ENCODE measurements at places on chromosomes 2 and 18.

- DNase-seq, result no peak
These were observed 160.6 kb downstream of the RNF144A start for GRCh38 chr2:7077660-7078267.

DNA sequence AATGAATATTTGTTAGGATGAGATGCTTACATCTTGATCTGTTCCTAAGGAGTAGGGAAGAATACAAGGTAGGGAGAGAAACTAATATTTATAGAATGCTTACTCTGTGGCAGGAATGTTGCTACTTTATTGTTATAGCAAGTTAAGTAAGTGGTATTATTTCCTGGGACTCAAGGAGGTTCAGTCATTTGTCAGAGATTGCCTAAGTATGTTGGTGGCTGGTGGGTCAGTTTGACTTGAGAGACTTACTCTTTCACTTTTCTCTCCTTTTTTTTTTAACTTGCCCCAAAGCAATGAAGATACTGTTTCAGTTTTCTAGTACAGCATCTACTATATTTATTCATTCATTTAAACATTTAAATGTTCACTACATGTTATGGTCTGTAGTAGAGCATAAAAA is 209.2 kb upstream of the STON1 start:
- no peak for DNase-seq

- DNase-seq, result no peak
These were observed 45.9 kb downstream of the FAM228A start for GRCh38 chr2:24220554-24221291.

DNA sequence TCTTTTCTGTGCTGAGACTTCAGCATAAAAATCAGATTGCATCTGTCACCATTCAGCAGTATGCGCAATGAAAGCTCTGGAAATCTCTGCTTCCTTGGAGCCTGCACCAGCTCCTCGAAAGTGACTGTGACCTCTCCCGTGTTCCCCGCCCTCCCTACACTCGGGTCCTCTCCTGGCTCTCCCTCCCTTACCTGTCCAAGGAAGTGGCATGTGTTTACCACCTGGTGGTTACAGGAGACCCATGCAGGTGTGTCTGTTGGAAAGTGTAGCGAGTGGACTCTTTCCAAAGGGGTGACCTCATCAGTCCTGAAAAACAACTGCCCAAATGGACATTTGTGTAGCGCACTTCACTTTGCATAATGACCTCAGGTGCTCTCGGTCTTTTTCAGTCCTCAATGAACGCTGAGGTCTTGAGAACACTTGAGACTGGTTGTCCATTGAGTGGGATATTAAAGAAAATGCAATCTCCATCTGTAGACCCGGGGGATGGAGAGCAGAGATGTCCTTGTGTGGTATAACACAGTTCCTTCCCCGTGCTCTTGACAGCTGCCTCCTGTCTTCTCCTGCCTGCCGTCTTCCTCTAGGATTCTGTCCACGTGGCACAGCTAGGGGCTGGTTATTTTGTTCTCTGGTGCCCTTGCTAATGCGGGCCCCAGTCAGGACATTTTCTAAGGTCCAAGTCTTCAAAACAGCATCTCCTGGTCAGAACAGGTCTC is 133.2 kb downstream of the ACKR3 start:
- no peak for DNase-seq

DNA sequence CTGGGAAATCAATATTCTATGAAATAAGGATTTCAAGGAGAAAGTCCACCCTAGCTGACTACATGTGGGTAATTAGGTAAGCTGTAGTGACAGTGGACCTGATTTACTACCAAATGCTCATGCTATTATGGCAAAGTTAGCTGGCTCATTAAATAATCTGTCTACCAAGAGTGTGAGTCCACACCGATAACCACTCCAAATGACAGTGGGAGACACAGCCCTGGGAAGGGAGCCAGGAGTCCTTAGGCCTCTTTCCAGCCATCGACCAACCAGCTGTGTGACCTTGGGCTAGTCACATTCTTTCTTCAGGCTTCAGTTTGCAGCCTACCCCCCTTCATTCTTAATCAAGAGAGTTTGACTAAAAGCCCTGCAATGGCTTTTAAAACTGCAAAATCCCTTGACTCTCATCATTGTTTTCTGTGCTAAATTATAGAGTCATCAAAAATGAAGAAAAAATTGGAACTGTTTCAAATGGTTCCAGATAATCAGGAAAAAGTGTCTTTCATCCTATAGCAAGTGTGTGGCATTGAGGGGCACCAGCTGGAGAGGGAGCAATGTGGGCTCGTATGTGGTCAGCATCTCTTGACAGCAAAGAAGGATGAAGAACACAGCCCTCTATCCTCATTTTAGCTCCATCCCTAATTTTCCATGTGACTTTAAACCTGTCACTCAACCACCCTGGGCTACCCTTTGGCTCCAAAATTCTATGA is 45.6 kb upstream of the SLC14A2 start:
- no peak for DNase-seq

GRCh38 chr18:22563164-22563583 is 145.5 kb upstream of the CTAGE1 start:
- DNase-seq, result no peak

DNA sequence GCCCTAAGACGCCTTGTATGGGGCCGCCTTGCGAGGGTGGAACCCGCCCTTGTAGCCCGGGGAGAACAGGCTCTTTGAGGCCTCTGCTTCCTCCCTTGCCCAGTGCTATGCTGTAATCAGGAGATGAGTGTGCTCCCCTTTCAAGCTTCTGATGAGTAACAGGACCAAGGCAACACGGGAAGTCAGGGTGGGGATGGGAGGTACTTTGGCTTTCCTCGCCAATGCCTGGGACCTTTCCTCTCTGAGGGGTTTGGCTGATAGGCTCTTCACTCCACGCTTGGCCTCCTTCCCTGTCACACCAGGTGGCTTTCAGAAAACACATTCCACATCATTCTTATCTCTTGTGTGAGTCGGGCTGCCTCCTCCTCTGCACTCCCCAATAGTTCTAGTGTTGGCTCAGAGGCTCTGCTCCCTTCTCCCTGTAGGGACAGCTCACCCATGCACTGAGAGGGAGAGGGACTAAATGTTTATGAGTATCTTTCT is 223.7 kb upstream of the TRIB2 start:
- DNase-seq, result no peak

- no peak for DNase-seq
These were observed 39.1 kb downstream of the ACKR3 start for GRCh38 chr2:236608710-236609109.

- DNase-seq, result no peak
These were observed 9.7 kb downstream of the IL1RN start for GRCh38 chr2:113136828-113137775.

GRCh38 chr2:99106913-99107312 is 34.6 kb upstream of the C2orf15 start:
- no peak for DNase-seq

GRCh38 chr2:221780281-221780688 is 208.2 kb upstream of the EPHA4 start:
- DNase-seq, result no peak

DNA sequence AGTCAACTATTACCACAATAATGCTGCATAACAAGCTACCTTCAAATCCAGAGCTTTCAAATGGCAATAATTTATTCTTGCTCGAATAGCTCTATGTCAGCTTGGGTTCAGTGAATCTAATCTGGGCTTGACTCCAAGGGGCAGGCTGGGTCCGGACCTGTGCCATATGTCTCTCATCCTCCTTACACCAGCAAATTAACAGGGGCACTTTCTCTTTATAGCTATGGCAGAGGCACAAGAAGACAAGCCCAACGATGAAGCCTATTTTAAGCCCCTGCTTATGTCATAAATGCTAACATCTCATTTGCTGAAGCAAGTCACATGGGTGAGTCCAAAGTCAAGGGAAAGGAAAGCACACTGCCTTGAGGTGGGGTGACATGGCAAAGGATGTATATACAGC is 13.3 kb upstream of the ZNF521 start:
- no peak for DNase-seq

- DNase-seq, result no peak
These were observed 783 bp upstream of the TXNL4A start for GRCh38 chr18:79989195-79989497.

DNA sequence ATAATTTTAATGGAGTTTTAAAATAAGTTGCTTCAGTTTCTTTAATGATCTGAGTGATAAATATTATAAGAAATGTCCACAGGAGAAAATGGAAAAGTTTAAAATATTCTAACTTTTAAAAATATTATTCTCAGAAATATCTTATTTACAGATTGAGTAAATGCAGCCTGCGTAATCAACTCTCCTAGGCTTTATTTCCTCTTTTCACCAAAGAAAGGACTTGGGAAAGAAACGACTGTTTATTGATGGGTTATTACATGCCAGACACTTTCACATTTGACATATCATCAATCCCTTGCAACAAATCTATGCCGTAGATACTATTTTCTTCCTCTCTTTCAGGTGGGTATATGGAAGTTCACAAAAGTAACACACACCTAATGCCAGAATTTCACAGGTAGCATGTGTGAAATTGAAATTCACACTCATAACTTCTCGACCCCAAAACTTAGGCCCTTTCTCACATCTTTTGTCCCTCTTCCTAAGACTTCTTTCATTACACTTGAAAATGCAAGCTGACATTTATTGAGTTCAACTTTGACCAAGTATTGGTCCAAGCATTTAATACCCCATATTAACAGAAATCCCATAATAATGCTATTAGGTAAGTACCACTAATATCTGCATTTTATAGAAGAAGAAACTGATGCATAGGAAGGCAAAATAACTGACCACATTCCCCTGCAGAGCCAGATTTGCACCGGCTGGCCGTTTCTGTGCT is 49.2 kb downstream of the MYOM1 start:
- no peak for DNase-seq

GRCh38 chr18:76434452-76434851 is 60.6 kb downstream of the ZNF516 start:
- DNase-seq, result no peak

DNA sequence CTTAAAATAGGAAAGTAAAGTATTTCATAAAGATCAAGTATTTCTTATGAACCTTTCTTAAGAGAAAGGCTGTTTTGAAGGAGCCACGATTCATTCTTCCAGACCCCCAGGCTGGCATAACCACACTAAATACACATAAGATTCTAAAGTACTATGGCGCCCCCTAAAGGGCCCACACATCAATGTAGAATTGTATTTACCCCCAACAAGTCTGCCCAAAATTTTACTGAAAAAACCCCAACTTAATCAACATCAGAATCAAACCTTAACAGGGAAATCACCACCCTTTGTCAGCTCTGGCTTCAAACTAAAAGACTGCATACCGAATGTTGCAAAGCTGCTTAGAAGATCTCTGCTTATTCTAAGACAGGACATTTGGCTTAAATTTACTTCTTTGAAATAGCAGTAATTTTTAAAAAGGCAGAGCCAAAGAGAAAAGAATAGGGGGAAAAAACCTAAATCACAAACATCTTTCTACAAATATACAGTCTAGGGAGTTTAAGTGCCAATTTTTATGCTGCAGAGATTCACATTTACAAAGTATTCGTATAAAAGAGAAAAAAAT is 20.4 kb upstream of the BCL2 start:
- DNase-seq, result no peak

GRCh38 chr2:157726946-157727345 is 98.3 kb upstream of the ACVR1C start:
- DNase-seq, result no peak

GRCh38 chr2:118148133-118148532 is 59.9 kb downstream of the INSIG2 start:
- no peak for DNase-seq

DNA sequence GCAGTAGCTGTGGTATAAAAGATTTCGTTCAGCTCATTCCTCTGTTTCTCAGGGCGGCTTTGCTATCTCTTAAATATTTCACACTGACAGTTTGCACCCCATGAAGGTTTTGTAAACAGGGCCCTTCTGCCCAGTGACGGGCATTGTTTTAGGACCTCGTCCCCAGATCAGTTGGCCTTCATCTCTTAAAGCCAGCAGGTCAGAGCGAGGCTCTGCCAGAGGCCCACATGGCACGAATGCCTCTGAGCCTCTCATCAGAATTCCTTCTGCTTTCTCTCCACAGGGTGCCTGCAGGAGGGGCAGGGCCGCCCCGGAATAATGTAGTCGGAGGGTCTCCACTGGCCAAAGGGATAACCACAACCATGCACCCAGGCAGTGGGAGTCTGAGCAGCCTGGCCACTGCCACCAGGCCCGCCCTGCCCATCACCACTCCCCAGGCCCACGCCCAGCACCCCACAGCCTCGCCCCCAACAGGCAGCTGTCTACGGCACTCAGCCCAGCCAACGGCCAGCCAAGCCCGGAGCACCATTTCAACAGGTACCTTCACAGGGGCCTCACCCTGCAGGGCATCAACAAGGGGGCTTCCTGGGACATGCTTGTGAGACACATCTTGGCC is 177.0 kb downstream of the SEPTIN10 start:
- DNase-seq, result no peak

GRCh38 chr2:241649404-241649803 is 11.9 kb downstream of the ATG4B start:
- no peak for DNase-seq

GRCh38 chr18:75753753-75754152 is 326.2 kb upstream of the SMIM21 start:
- DNase-seq, result no peak

GRCh38 chr18:31030574-31031278 is 11.8 kb downstream of the DSC3 start:
- no peak for DNase-seq

- DNase-seq, result no peak
These were observed 23.6 kb upstream of the KYNU start for GRCh38 chr2:142853912-142854311.

- DNase-seq, result no peak
These were observed 3.4 kb downstream of the SCTR start for GRCh38 chr2:119520696-119521432.

DNA sequence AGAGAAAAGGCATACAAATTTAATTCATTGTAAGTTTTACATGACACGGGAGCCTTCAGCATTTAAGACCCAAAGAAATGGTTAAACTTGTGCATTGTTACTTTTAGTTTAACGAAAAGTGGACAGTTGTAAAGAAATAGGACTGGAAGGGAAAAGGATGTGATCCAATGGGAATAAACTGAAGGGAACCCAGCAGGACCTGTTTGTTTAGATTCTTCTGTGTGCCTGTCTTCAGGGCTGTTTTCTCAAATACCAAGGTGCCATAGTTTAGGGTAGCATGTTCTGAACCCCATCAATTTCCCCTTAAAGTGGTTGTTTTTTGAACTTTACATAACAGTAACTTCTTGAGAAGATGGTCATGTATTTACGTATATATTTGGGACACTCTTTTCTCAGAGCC is 30.3 kb upstream of the CABLES1 start:
- DNase-seq, result no peak

DNA sequence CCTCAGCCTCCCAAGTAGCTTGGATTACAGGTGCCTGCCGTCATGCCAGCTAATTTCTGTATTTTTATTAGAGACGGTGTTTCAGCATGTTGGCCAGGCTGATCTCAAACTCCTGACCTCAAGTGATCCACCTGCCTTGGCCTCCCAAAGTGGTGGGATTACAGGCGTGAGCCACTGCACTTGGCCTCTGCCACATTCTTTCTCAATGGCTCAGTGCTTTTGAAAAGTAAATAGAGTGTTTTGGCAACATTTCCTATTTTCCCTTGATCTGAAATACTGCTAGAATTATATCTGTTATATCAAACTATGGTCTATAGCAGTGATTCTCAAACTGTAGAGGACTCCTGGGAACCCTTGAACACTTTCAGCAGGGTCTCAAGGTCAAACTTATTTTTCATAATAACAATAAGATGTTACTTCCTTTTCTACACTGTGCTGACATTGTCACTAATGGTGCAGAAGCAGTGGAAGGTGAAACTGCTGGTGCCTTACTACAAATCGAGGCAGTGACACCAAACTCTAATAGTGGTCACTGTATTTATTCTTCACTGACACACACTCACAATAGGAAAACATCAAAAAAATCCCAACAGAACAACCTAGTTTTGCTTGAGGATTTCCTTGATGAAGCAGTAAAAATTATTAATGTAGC is 10.6 kb downstream of the DAW1 start:
- DNase-seq, result no peak

- DNase-seq, result no peak
These were observed 401.1 kb upstream of the CHAC2 start for GRCh38 chr2:53366543-53366942.

All from stimulated activated CD8-positive, alpha-beta memory T cell treated with anti-CD3 and anti-CD28 coated beads, Interleukin-15, amount 100 ng/mL, for 48 hours (primary cell).